ENCODE measurements at places on chromosomes 16 and 17.

DNA sequence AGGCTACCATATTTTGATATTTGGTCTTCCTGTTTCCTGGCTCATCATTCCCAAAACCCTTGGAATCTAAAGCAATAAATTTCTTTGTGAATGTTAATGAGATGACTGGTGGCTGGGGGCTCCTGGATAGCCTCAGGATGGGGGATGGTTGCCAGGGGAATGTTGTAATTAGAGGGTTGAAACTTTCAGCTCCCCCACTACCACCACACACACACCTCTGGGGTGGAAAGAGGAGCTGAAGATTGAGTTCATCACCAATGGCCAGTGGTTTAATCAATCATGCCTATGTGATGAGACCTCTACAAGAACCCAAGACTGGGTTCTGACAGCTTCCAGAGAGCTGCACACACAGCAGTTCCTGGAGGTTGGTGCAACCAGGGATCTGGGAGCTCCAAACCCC, 59.1 kb downstream of the HS3ST3A1 start:
- DNase-seq: no peak

GRCh38 chr16:88652762-88653063, 1.9 kb upstream of the CYBA start:
- no peak for DNase-seq

- DNase-seq: no peak
These were observed 151.7 kb downstream of the CNTNAP4 start for GRCh38 chr16:76428858-76429257.

DNA sequence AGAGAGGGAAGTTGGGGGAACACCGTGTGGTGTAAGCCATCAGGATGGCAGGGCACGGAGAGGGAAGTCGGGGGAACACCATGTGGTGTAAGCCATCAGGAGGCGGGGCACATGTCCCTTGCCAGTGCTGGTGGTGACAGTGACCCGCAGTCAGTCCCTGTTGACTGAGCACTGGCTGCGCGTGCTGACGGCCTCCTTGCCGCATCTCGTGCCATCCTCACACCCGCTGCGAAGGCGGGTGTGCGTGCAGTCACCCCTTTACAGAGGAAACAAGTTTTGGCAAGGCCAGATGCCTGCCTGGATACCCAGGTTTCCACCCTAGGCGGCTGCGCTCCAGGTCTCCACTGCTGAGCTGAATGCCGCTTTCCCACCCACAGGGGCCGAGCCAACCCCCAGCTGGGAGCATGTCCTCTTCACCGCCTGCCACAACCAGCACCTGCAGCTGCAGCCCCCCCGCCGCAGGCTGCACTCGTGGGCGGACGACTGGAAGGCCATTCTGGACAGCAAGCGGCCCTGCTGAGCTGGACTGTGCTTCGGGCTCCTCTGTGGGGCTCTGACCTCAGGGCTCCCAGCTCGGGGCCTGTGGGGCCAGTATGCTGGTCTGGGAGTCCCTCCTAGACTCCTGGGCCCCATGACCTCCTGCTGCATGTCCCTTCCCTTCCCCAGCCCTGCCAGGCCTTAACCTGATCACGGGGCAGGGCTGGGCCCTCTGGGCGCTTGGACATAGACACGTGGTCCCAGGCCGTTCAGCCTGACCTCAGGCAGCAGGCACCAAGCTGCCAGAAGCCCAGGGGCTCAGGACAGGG, 43.5 kb downstream of the NT5M start:
- DNase-seq: no peak

GRCh38 chr16:68844211-68844564, 857 bp downstream of the TANGO6 start:
- no peak for DNase-seq

GRCh38 chr17:38579934-38580333, 25.8 kb downstream of the SRCIN1 start:
- DNase-seq: no peak

DNA sequence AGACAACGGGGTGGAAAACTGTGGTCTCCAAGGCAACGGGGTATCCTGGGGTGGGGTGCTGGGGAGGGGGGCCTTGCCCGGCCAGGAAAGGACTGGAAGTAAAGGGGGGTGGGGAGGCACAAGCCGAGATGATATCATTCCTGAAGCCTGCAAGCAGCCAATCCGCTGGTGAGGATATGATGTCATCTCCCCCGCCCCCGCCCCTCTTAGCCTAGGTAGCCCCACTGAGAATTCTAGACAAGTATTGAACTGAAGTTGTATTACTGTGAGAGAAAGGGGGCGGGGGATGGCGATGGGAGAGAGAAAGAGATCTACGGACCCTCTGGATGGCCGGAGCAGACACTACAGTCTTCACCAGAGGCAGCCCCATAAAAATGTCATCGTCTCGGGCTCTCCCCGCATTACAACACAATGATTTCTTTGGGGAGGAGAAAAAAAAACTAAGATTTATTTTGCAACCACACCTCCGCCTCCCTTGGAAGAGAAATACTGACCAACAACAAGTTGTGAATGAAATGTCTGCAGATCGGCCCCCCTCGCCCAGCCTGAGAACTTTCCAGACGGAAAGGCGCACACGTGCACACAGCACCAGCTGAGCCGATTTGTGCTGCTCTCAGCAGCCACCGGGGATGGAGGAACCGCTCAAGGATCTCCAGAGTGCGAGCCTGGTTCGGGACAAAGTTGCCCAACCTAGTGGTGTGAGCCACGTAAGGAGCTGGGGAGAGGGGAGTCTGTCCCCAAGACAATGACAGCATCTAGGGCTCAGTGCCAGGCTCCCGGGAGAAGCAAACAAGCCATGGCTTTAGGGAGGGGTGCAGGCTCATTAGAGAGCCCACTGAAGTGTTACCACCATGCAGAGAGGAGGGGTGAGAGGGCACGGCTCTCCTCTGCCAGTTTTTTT, 222.1 kb downstream of the SOX9 start:
- DNase-seq: no peak

GRCh38 chr16:80744856-80745255, 59.5 kb downstream of the CDYL2 start:
- no peak for DNase-seq

DNA sequence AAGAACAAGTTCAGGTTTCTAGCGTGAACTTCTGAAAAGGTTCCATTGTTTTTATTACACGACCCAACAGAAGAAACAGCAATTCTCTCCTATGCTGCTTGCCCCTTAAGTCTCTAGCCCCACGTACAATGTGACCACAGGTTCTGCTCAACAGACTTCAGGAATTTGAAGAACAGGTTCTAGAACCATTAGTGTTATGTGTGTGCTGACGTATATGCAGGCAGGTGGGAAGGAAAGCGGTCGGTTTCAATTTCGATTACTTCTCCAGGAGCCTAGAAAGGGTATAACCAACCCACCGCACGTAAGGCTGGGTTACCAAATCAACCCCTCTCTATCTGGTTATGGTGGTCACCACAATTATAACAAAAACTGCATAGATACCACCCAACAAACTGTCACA, 39.4 kb downstream of the XPO6 start:
- DNase-seq: no peak

DNA sequence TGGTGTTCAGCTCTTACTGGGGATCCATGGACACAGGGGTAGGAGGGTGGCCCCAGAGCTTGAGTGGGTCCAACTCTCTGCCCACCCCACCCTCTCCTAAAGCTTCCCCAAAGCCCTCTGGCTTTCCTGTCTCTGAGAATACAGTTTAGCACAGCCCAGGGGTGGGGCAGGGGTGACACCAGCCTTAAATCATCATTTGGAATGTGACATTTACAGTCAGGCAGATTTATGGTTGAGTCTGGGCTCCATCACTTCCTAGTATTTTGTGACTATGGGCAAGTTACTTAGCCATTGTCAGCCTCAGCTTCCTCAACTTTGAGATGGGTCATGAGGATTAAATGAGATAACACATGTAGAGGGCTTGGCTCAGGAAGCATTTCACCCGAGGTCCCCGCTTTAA, 193.1 kb upstream of the IRX6 start:
- DNase-seq: no peak

DNA sequence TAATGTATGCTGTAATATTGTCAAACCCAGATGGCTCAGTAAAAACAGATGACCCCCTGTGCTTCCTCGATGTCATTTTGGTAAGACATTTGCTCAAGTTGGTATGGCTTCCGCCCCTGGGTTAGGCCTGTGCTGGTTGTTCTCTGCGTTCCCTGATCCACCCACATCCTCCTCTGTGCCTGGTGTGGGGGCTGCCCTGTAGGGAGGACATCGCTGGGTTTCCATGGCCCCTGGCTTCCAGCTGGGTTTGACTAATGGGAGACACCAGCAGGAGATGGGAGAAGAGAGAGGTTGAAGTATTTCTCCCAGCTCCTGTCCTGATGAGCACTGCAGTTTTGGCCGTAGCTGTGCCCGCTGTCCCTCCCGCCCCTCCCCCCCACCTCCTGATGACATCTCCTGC, 4.4 kb upstream of the MFAP4 start:
- DNase-seq: no peak

DNA sequence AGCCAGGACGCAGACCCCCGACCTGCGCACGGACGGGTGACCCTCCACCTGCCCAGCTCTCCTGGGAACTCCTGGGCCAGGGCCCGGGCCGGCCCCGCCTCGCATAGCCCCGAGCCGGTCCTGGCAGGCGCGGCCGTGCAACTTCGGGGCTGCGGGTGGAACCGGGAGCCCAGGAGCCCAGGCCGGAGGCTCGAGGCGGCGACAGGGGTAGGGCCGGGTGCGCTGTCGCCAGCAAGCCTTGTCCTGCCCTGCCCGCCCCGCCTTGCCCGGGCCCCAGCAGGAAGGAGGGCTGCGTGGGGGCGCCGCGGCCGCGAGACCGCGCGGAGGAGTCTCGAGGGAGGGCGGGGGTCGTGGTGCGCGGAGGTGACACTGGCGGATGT, 408 bp downstream of the LMF1 start:
- no peak for DNase-seq

- no peak for DNase-seq
These were observed 834 bp downstream of the FLYWCH1 start for GRCh38 chr16:2912330-2913199.

DNA sequence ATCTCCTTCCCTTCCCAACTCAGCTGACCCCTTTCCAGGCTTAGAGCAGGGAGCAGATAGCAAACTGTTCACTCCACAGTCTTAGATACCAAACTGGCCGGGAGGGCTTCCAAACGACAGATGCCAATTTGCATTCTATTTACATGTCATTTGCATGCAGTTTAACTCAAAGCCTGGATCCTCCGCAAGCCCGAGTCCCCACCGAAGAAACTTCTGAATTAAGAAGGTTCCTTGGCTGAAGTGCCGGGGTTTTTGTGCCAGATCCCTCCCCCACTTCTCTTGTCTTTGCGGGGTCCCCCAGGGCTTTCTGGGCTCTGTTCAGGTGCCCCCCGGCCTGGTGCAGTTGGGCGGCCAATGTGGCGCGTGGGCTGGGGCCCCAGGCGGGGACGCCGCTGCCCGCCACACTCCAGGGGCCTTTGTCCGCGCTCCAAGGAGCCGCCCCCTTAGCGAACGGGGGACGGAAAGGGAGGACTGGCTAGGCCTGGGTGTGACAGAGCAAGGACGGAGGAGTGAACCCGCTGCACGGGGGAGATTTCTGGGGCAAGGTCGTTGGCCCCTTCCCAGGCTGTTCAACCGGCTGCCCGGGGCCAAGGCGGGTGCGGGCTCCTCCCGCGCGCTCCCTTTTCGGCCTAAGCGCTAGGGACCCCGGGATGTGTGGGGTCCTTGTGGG, 1.2 kb downstream of the GPRC5B start:
- DNase-seq: no peak

GRCh38 chr17:289409-289808, 63.2 kb downstream of the RPH3AL start:
- no peak for DNase-seq

DNA sequence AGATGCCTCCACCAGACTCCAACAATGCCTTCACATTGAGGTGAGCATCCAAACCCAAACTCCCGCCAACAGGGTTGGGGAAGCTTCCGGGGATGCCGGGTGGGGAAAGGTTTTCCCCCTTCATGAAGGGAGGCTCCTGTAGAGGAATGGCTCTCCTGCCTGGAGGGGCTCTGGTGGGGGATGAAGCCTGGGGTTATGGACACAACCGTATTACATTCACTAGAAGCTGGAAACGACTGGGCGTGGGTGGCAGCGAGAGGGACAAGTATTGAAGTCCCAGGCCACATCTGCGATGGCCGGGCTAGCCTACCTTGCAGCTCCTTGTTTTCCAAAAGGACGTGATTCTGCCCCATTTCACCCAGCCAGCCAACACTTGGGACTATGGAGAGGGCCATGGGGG, 321.1 kb downstream of the C16orf95 start:
- DNase-seq: no peak

- DNase-seq: no peak
These were observed 17.1 kb downstream of the RAB11FIP4 start for GRCh38 chr17:31408586-31408985.

DNA sequence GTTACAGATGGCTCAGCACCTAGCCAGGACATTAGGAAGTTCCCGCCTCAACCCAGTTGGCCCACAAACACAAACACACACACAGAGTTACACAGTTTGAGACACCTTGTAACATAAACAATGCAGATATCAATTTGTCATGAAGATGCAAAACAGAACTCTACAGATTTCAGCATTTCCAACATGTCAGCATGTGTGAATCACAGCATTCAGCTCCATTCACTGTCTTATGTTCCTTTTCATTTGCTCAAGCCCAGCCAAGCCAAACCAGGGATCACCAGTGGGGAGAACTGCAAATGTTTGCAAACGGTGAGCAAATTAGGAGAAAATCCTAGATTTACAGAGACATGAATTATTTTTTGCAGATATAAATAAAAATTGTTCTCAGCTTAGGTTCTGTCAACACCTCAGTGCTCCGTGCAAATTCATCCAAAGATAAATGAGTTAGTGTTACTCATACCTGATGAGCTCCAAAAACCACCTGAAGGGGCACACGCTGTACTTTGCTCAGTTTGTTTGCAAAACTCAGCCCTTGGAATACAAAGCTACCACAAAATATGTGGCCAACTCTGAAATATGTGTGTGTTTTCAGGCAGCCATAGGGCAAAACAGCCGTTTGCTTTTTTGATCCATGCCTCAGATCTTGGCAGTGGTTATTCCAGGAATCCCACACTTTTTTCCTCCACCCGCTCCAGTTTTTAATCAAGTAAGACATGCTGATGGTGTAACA, 16.3 kb upstream of the COX10 start:
- DNase-seq: no peak

DNA sequence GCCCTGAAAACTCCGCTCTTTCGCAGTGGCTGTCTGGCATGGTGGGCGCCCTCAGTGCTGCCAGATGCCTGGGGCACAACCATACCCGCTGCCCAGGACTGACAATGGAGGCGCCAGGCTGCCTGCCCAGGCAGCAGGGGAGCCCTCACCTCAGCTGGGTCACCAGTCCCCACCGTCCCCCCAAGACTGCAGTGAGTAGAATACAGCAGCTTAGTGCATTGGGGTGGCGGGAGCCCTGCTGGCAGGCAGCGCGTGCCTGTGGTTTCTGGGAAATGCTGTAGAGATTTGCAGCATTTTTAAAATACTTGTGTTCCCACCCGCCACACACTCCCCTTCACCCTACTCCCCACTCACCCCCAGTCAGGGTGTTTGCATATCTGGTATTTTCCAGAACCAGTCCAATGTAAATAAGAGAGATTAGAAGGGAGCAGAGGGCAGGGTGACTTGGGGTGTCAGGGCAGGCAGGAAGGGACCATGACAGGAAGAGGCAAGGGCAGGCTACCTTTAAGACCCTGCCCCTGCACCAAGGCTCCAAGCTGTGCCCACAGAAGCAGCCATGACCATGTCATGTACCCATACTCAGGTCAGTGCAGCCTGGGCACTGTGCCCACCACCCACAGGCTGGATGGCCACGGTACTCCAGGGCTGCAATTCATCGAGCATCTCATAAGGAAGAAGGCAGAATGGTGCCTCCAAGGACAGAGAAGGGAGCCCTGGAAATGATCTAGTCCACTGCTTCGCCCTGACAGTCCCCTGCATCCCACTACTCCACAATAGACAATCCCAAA, 21.5 kb downstream of the MYO18A start:
- no peak for DNase-seq

- DNase-seq: no peak
These were observed at the start of gene SARM1 for GRCh38 chr17:28371245-28372202. Gene SARM1 (plus strand): TSS chr17:28371694. CDS start chr17:28372033, 339 bp downstream.
